ENCODE measurements at places on chromosomes 13 and 19.
A peak's percentile ranks its signal among the peaks of the same experiment; 100 is the strongest.

- peak; percentile 39 for DNase-seq
Observed at GRCh38 chr19:41795031-41795461, 1.3 kb upstream of the CEACAM3 start.

DNA sequence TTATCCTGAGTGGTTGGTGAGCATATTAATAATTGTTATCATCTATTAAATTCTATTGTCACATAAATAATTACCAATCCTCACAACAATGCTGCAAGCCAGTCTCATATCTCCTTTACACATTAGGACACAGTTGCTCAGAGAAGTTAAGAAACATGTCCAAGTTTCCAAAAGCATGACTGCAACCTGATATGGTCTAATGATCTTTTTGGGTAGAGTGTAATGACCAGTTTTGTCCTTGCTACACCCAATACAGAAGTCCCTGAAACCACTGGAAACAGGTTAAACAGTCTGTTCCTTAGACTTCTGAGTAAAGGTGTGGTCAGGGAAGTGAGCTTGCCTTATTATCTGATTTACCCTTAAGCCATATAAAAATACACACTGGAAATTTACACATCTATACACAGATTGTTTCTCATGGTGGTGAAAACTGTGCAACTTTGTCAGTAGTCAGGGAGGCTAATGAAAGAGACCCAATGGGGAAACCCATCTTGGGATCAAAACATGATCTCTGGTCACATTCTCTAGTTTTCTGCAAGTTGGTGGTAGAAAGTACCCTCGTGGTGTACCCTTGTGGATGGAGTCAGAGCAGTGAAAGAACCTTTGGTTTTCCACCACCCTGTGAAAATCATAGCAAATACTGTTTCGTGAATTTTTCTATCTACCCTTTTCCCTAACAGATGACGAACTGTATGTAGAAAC is 146.0 kb upstream of the KLF12 start:
- no peak for DNase-seq

DNA sequence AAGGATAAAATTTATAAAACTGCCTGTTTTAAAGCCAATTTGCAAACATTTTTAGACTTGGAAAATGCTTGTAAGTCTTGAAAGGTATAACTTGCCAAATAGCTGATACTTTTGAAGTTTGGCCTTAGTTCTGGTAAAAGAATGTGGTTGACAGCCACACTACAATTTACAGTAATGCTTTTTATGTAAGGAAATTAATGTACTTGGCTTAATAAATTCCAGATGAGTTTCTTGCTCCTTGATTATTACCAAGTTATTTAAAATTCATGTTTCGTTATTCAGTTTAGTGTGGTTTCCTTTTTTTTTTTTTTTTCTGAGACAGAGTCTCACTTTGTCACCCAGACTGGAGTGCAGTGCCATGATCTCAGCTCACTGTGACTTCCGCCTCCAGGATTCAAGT is 14.9 kb downstream of the LMO7 start:
- DNase-seq = no peak

- DNase-seq = no peak
Observed at GRCh38 chr13:24894972-24895300, 131.0 kb downstream of the RNF17 start.

GRCh38 chr19:6476155-6476895 is 5.3 kb downstream of the DENND1C start:
- no peak for DNase-seq

DNA sequence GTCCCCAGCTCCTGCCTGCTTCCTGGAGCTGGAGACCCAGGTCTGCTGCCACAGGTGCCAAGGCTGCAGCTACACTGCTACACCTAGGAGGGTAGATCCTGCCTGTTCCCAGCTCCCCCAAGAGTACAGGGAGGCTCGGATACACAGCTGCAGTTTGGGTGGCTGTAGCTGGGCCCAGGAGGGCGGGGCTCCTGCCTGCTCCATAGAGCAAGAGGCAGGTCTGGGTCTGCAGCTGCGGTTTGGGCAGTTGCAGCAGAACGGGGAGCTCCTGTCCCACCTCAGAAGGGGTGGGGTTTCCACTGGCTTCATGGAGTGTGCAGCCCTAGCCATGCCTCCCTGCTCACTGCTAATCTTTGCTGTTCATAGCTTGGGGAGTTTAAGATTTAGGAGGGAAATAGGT is 199.0 kb downstream of the NUFIP1 start:
- no peak for DNase-seq

DNA sequence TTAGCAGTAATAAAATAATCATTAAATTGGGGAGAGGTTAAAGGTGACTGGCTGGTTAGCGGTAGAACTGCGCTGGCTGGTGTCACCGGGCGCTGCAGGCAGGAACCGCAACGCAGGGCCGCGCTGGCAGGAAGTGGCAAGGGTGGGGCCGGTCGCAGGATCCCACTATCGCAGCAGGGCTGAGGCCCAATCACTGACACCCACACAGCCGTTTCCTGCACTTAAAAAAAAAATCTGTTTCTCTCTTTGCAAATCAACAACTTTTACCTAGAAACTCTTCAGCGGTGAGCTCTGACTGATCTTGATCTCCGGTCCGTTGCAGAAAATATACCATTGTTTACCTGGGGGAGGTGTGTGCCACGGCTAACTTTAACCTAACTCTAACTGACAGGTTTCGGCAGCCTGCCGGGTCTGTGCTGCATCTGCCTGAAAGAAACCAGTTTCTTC is 46.9 kb downstream of the KLF2 start:
- no peak for DNase-seq

GRCh38 chr13:113059891-113060290 is 45.7 kb upstream of the F7 start:
- DNase-seq = no peak

- DNase-seq = no peak
Observed at GRCh38 chr19:1304197-1304924, 18.7 kb downstream of the EFNA2 start.

DNA sequence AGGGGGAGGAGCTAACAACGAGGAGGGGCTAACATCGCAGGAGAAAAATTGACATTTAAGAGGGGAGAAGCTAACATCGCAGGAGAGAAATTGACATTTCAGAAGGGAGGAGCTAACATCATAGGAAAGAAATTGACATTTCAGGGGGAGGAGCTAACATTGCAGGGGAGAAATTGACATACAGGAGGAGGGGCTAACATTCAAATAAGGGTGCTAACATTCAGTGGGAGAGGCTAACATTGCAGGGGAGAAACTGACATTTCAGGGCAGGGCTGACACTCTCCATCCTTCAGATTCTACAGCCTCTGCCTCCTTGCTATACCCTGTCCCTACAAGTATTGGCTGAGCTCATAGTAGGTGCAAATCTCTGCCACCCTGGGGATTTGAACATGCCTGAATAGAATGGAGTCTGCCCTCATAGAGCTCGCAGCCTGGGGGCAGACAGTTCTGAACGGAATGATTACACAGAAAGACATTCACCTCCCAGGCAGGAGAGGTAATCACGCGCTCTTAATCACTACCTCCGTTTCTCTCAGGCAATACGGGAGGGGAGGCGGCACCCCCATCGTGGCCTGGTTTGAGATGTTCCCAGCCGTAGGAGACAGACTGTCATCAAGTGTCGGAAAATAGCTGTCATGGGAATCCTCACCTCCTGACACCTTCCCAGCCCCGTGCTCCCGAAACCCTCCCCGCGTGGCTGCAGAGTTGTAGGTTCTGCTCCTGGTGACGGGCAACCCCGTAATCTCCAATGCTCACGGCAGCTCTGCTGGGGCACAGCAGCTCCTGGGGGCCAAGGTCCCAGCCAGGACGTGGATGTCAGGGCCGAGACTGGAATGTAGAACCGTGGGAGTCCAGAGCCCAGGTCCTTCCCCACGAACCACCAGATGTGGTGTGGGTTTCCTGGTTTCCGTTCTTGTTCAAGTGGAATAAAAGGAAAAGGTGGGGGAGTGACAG is 9.5 kb downstream of the GPR32 start:
- DNase-seq = no peak

GRCh38 chr19:56015756-56016155 is 29.2 kb downstream of the NLRP5 start:
- DNase-seq = no peak

DNA sequence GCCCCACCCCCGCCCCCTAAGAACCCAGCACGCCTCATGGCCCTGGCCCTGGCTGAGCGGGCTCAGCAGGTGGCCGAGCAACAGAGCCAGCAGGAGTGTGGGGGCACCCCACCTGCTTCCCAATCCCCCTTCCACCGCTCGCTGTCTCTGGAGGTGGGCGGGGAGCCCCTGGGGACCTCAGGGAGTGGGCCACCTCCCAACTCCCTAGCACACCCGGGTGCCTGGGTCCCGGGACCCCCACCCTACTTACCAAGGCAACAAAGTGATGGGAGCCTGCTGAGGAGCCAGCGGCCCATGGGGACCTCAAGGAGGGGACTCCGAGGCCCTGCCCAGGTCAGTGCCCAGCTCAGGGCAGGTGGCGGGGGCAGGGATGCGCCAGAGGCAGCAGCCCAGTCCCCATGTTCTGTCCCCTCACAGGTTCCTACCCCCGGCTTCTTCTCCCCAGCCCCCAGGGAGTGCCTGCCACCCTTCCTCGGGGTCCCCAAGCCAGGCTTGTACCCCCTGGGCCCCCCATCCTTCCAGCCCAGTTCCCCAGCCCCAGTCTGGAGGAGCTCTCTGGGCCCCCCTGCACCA is 11.9 kb downstream of the ARHGAP33 start:
- no peak for DNase-seq

DNA sequence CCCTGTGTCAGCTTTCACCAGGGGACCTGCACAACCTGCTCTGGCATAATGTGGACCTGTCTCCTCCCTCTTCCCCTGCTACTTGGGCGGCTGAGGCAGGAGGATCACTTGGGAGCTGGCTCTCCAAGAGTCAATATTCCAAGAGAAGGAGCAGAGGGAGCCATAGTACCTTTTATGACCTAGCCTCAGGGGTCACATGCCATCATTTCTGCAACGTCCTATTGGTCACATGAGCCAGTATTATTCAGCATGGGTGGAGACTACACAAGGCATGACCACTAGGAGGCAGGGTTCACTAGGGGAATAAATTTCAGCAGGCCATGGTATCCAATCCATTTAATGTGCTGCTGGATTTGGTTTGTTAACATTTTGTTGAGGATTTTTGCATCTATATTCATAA is 12.0 kb upstream of the SHFL start:
- DNase-seq = no peak
